Esophagus squamous epithelium (tissue), 5 donors: ENCODE measurements at places on chromosomes 4 and X. TPM values are rescaled to one million over a fixed set of nuclear protein-coding genes. Genes with fewer than 3 reads are reported as not detected.

The FGF5 gene
- total RNA-seq = not detected

The MAGEE2 gene
- total RNA-seq = not detected

DNA sequence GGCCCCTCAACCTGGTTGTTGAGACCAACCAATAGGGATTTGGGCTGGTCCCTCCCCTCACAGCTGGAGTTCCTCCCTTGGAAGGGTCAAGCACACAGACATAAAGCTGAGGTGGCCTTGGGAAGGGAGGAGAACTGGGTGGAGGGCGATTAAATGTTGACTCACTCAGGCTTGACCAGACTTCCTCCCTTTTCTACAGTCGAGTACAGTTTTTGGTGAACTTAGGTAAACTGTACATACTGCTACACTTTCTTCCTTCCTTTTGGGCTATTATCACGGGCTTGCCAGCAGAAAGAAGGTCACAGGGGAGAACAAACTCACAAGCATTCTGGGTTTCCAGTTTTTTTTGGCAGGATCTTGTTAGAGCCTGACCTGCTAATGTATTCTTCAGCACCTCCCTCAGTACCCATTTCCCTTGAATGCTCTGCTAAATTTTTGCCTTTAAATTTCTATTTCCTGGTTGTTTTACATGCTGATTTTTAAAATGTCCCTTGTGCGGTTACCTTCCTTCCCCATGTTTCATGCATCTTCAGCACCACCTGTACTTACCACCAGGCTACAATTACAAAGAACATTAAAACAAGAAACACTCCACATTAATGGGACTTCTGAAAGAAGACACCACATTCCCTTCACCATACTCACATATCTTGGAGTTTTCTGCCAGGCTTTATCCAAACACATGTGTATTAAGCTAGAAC is 135.2 kb upstream of the RASGEF1B start:
- H3K27me3 ChIP-seq = no peaks in the 10 kb centered on the region
- H3K36me3 ChIP-seq = no peaks in the 10 kb centered on the region

GRCh38 chr4:122305853-122306252 is 73.0 kb upstream of the ADAD1 start:
- no peaks in the 10 kb centered on the region for H3K4me1 ChIP-seq
- H3K36me3 ChIP-seq = peaks cover 5% of the 10 kb centered on the region
- H3K4me3 ChIP-seq = no peak overlapping the region
- H3K27me3 ChIP-seq = no peaks in the 10 kb centered on the region

GRCh38 chr4:164212134-164212533 is 541.8 kb upstream of the SMIM31 start:
- no peaks in the 10 kb centered on the region for H3K36me3 ChIP-seq
- DNase-seq = no peak
- H3K4me3 ChIP-seq = no peak overlapping the region
- no peaks in the 10 kb centered on the region for H3K27me3 ChIP-seq
- no peak overlapping the region for H3K27ac ChIP-seq
